ENCODE measurements at places on chromosomes 16 and 17.

DNA sequence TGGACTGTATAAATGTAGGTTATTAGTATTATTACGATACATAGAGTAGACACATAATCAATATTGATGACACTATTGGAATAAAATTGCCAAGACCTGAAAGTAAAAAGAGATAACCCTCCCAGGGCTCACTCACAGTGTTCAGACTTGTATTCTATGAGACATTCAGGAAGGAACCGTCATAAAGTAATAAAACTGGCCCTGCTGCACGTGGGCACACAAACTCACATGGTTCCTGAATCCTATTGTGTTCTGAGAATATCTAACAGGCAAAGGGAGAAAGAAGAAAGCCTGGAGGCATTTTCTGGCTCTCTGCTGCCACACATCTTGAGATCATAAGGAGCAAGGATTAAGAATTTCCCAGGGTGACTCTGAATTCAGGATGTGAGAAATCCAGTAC is 575.9 kb downstream of the HS3ST4 start:
- no peak for DNase-seq

DNA sequence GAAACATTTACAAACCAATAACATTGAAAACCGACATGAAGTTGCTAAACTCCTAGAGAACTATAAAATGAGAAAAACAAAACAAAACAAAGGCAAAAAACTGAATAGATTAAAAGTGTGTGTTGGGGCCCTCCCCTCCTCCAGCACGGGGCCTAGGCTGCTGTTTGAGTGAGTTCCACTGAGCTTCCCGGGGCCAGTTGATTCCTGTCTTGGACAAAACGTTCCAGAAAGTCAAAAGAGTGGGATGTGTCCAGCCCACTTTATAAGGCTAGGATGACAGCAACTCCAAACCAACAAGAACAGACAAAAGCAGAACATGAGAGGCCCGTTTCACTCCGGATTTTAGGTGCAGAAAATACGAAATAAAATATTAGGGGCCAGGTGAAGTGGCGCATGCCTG is 11.6 kb upstream of the CSNK1D start:
- no peak for DNase-seq

DNA sequence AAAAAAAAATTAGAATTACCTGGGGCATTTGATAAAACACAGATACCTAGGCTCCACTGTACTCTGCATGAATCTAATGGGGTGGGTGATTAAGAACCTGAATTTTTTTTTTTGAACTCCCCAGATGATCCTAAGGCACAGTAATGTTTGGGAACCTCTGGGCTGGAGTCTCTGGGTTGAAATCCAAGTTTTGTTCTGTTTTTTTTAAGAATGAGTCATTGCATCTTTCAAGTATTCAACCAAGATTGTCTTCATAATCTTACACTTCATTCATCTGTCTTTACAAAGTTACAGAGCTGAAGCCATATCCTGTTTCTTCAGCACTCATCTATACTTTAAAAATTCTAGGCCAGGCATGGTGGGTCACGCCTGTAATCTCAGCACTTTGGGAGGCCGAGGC is 52.6 kb downstream of the PIGL start:
- DNase-seq, result no peak

DNA sequence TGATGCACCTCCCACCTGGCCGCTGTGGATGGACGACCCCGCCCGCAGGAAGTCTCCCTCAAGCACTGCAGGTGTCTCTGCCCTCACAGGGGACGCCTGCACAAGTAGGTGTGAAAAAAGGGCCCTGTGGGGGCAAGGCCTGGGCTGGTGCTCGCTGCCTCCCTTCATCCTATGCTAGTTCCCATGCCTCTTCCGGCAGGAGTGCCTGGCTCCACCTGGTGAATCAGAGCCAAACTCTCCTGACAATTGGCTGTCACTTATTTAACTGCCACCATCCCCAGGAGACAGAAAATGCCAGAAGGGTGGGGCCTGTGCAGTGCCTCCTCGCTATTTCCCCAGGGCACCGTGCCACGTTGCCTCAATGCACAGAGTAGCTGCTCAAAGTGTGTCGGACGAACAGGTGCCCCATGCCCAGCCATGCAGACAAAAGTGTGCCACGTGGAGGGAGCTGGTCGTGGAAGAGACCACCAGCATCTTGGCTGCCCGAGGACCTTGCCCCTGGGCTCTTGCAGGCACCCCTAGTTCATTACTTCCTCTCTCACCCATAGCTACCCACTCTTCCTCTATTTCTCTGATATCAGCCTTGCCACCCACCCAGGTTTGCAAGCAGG is 170.7 kb downstream of the SEC14L1 start:
- DNase-seq, result no peak

DNA sequence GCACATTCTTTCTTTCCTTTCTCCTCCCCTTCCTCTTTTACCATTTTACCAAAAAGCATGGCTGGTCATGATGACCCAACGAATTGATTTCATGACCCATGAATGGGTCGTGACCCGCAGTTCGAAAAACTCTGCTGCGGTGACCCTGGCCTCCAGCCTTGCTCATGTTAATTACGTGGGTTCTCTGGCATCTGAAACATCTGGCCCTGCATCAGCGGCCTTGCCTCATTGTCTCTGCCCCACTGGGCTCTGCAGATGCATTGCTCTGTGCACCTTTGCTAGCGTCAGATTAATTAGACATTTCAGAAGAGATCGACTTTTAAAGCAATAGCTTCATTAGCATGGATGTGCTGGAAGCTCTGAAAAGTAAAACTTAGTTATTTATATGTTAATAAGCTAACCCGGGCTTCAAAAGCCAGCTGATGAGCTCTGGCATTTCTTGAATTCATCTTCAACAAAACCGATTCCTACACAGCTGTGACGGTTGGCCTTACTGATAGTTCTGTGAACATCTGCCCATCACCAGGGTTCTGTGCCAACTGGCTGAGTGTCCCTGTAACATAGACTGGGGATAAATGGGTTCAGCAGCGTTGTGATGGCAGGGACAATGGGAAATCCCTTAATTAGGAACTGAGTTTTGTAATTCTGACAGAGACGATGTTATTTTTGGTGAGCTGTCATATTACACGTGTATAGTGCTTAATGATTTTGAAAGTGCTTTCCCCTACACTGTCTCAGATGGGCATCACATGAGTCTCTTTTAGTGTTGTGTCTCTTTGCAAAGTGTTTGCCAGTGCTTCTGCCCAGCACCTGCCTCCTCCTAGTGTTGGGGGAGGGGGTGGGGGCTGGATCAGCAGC is 225.9 kb upstream of the EEF2KMT start:
- no peak for DNase-seq

DNA sequence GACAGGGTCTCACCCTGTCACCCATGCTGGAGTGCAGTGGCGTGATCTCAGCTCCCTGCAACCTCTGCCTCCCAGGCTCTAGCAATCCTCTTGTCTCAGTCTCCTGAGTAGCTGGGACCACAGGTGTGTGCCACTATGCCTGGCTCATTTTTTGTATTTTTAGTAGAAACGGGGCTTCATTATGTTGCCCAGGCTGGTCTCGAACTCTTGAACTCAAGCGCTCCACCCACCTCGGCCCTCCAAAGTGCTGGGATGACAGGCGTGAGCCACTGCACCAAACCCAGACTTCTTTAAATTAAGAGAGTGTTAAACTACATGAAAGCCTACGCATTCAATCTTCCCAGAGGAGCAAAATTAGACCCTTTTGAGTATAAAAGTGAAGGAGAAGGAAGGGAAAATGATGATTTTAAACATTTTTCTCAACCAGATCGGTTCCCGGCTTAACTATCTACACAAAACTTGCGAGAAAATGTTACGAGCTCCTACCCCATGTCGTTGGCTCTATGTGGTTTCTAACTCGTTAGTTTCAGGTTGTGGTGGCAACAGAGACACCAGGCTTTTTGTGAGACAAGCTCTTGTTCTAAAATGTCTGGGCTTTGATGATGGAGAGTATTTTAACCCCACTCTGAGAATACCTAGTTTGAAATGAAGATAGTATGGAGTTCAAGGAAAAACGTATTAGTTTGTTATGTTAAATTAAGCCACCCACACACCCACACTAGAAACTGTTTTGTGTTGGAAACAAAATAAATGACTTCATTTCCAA is 26.3 kb downstream of the STAT5B start:
- DNase-seq, result no peak

DNA sequence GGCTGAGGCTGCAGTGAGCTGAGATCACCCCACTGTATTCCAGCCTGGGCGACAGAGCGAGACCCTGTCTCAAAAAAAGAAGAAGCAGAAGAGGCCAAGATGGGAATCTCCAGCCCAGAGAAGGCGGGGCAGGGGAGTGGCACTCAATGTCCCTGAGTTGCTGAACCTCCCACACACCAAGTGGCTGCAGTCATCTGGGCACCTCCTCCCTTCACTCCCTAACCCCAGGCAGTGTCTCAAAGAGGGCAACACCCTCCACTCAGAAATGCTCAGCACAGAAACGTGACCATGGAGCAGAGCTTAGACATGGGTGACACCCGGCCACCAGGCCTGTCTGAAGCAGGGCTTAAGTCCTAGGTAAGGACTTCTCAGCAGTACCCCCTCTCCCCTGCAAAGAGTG is 36.3 kb upstream of the BCAR1 start:
- no peak for DNase-seq

GRCh38 chr17:59487161-59487873 is 78.1 kb upstream of the DHX40 start:
- no peak for DNase-seq

DNA sequence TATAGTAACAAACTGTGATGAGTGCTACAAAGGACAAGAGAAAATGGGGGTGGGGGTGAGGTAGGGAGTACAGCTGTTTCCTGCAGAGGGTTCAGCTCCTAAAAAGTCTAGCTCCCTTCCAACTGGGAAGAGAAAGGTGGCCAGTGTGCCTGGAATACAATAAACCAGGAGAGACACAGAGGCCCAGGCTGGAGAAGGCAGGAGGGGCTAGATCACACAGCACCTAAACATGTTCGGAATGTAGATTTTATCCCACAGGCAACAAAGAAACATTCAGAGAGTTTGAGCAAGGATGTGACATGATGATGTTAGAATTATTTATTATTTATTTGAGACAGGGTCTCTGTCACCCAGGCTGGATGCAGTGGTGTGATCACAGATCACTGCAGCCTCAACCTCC is 10.2 kb downstream of the TEX2 start:
- no peak for DNase-seq

- DNase-seq, result no peak
Observed at GRCh38 chr17:18231164-18231563, 5.7 kb downstream of the LLGL1 start.

DNA sequence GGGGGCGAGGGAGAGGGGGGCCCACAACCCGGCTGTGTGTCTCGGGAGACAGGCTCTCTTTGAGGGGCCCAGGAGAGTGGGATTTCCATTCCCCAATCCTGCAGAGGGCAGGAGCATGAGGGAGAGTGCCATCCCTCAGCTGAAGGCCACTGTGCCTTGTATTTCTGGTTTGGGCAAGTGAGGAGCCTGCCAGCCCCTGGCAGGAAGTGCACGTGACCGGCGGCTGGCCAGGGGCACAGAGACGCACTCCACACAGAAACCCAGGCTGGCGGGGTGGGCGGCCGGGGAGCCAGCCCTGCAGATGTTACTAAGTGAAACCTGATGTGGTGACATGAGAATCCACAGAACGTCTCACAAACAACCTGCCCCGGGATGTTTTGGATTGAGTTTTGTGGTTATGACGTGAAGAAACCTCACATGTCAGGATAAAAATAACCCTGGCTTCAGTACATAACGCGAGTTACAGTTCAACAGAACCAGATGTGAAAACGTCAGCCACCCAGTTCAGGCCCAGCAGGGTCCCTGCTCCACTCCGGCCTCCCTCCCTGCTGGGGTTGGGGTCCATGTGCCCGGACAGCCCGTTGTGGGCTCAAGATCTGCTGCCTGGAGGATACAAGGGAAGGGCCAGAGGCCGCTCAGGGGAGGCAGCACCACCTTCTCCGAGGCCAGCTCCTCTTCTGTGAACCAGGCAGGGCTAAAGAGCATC is 51.7 kb upstream of the MTSS2 start:
- DNase-seq, result no peak

GRCh38 chr17:78001182-78001581 is 42.7 kb downstream of the TNRC6C start:
- no peak for DNase-seq

- no peak for DNase-seq
Observed at GRCh38 chr17:6712058-6712853, 913 bp downstream of the SLC13A5 start.

DNA sequence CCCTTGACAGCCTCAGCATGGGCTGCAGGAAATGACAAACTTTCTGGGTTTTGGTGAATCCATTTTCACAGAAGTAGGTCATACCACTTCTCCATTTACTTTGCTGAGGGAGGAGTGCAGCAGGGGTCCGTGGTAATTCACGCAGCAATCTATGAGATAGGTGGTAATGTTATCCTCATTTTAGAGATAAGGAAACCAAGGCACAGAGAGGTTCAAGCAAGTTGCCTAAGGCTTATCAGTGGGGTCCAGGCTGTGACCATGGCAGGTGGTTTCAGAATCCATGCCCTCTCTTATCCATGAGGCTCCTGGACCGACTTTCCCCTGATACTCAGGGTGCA is 12.6 kb downstream of the TBX4 start:
- no peak for DNase-seq

- DNase-seq, result no peak
Observed at GRCh38 chr17:6212766-6213165, 142.6 kb downstream of the WSCD1 start.

- no peak for DNase-seq
Observed at GRCh38 chr17:41478237-41478636, 2.7 kb downstream of the KRT35 start.

- no peak for DNase-seq
Observed at GRCh38 chr17:42075789-42076188, 22.5 kb downstream of the ZNF385C start.

DNA sequence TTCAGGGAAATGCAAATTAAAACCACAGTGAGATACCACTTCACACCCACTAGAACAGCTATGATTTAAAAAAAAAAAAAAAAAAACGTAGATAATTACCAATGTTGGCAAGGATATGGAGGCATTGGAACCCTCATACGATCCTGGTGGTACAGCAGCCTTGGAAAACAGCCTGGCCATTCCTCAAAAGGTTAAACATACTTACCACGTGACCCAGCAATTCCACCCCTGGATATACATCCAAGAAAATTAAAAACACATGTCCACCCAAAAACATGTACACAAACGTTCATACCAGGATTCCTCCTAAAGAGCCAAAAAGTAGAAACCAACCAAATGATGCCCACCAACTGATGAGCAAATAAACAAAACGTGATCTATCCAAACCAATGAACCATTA is 68.1 kb downstream of the GAS7 start:
- no peak for DNase-seq

DNA sequence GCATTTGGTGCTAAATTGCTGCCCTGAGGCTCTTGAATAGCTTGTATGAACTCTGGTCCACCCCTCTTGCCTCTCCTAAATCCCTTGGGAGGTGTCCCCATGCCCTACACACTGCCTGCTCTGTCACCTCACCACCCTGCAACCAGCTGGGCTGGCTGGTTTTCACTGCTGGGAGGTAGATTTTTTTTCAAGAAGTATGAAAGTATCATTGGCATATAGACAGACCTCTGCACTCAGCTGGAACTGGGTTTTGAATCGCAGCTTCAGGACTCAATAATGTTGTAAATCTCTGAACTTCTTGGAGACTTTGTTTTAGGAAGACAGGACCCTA is 184.9 kb downstream of the MSI2 start:
- DNase-seq, result no peak
